NCI-H2081 treated with DMSO at 0.1 percent for 48 hours (cell line): ENCODE measurements at places on chromosomes 6 and 20.

DNA sequence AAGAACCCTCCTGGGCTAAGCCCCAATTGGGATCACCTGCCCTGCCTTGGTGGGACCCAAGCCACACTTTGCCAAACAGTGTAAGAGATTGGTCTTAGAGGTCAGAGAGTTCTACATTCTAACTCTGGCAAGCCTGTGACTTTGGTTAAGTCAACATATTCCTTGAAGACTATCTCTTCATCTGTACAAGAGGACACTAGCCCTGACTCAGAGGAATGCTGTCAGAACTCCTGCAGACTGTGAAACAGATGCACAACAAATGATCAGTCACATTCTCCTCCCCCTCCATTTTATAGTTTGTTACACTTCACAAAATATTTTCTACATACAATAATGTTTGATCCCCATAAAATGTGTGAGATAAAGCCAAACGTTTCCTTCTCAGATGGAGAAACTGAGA lies 91.7 kb upstream of the EPB41L1 start:
- no peak for DNase-seq

DNA sequence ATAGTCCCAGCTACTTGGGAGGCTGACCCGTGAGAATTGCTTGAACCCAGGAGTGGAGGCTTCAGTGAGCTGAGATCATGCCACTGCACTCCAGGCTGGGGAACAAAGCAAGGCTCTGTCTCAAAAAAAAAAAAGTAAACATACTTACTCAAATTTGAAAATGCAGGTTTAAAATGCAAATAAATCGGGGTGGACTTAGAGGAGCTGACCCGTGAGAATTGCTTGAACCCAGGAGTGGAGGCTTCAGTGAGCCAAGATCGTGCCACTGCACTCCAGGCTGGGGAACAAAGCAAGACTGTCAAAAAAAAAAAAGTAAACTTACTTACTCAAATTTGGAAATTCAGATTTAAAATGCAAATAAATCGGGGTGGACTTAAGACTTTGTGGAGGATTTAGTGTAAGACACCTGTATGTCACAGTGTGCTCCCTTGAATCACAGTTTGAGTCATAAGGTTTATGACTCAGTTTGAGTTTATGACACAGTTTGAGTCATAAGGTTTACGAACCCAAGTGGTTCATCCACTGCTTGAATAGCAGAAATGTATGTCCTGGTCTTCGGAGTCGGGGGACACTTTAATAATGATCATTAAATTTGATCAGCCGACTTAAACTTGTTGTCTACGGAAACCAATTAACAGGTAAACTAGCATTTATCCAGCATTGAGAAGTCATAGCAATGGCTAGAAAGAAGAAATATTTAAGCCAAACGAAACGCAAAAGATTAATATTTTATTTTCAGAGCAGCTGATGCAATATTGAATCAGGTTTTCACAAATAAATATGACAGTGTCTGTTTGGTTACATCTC lies 6.8 kb upstream of the MRPS10 start:
- DNase-seq, result no peak

- DNase-seq, result no peak
These were observed 21.5 kb upstream of the GTSF1L start for GRCh38 chr20:43748274-43748673.

GRCh38 chr20:61993058-61993457 lies 72.6 kb downstream of the TAF4 start:
- no peak for DNase-seq

GRCh38 chr6:151002491-151002935 lies 137.0 kb downstream of the MTHFD1L start:
- DNase-seq, result no peak

DNA sequence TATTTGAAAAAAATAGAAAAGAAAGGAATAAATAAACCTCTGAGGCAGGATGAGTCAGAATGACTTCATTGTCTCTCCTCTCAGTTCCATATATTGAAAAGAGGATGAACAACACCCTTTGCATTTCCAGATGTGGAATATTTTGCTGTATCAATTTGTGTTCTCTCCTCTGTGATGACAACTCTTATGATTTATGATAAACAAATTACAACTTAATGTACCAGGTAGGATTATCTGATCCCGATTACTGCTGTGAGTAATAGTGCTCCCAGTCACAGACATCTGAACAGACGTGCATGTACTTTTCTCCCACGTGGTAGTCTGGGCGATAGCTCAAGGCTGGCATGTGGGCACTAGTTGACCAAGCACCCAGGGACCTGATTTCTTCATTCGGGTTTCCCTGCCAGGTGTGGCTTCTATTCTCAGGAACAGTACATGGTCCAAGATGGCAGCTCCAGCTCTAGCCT lies 142.1 kb upstream of the SULF2 start:
- no peak for DNase-seq
